ENCODE measurements at places on chromosomes 2 and 18. TPM values are rescaled to one million over a fixed set of nuclear protein-coding genes. Genes with fewer than 3 reads are reported as not detected.
A peak's percentile ranks its signal among the peaks of the same experiment; 100 is the strongest.

The UGT1A7 gene
- not detected for total RNA-seq

The C2orf78 gene
- total RNA-seq: not detected

The POTEJ gene
- not detected for total RNA-seq

The STPG4 gene
- not detected for total RNA-seq

The DAW1 gene
- 0.58 TPM for total RNA-seq

The FBXO36 gene
- 1.9 TPM for total RNA-seq

The MYO7B gene
- 1.2 TPM for total RNA-seq

The SCN9A gene
- 9.3 TPM for total RNA-seq

The BAZ2B gene
- 79.3 TPM for total RNA-seq

DNA sequence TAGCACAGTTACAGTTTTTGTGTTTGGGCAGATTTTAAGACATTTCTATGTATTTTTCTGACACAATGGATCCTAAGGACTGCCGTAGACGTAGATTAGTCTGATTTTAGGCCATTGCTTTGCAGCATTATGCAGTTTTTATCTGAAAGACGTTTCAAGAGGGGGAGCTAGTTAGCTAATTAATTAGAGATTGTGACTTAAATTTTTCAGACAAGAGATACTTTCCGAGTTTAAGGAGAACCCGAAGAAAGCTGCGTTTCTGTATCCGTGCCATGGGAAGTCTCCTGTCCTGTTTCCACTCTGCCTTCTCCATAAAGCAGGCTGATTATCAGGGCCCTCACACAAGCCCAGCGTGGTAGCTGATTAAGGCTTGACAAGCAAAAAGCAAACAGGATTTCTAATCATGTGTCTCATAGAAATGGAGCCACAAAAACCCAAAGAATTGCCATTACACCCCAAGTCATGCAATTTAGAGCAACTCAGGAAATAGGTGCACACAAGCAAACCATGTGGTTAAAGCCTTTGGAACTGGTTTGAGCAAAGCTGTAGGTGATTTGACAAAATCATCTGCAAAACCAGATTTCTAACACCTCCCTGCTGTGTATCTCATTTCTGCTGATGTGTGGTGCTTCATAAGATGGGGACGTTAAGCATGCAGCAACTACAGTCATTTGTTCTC is 808.1 kb downstream of the RNF144A start:
- DNase-seq: no peak

DNA sequence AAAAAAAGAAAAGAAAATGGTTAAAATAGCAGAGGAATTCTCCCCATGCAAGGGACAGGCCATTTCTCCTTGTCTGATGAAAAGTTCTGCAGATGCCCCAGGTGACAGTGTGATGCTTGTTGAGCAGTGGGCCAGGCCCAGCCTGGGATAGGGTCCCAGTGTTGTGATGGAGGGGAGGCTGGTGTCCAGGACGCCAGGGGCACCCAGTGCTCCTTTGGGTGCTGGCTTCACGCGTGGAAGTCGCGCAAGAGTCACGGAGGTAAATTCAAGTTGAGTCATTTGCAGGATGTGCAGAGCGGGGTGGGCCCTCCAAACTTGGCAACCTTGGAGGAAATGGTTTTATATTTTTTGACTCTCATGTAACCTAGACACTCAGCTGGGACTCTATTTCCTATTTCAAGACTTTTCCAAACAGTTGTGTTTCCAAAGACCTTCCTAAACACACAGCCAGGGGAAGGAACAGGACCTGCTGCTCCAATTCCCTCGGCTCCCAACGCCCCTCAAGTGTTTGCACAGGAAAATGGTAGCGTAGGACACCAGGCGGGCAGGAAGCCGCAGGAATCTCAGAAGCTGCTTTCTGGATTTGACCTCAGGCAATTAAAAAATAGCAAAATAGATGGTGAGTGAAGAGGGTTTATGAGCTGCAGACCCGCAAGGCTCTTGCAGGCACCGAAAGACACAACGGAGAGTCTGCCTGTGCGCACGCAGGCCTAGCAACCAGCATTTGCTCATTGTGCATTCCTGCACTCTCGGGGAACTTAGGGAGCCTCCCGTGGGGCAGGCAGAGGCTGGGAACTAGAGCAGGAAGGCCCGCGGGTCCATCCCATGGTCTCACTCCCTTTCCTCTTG is 107.1 kb upstream of the ODC1 start:
- DNase-seq: no peak

DNA sequence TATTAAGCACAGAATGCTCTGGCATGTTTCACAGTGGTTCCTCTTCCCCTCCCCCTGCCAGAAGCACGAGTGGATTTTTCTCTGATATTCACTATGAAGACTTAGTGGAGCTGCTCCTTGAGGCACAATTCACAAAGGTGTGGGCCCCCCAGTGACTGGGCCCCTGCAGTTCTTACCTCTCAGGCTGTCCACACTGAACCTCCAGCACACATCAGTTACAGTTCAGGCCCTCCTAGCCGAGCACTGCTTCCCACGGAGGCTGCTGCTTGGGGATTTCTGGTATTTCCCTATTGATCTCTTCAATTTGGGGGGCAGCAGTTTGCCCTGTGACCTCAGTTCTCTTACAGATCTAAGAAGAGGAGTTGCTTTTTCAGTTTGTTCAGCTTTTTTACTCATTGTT is 236.1 kb downstream of the SH3RF3 start:
- DNase-seq: no peak

- no peak for DNase-seq
Observed at GRCh38 chr2:228747483-228747882, 523.6 kb downstream of the PID1 start.

- no peak for DNase-seq
Observed at GRCh38 chr2:98089941-98090340, 3.0 kb downstream of the VWA3B start.

GRCh38 chr2:78486565-78486964 is 538.9 kb upstream of the REG3G start:
- no peak for DNase-seq

GRCh38 chr2:145394181-145394580 is 874.3 kb upstream of the ZEB2 start:
- DNase-seq: no peak

DNA sequence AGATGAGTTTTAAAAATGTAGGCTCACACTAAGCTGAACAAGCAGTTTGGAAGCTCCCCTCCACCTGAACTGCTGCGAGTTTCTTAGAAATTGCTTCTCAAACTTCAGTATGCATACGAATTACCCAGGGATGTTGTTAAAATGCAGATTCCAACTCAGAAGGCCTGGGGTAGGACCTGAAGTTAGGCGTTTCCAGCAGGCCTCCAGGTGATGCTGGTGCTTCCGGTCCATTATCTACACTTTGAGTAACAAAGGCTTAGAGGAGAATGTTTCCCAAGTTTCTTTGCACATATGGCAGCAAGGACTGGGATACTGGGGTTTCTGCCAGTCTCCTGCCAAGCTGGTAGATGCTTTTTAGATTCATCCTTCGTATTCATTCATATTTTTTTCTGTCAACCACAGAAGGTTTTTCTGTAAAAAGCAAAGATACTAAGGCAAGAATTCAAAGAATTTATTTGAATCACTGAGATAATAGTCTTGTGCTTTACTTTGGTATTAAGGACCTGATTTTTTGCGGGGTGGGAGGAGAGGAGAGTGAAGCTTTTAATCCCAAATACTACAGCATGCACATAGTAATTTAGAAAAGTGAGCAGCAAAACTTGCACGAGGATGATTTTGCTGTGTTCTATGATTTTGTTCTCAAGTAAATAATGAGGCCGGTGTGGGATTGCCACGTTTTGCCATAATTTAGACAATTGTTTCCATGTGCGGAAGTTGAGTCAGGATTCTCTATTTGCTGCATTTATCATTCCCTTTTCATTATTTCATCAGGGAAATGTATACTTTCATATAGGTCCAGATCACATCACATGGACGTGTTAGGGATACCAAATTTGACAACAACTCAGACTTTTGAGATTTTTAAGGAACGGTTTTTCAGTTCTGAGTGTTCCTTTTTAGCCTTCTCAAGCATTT is 137.6 kb upstream of the SPATS2L start:
- DNase-seq: no peak

DNA sequence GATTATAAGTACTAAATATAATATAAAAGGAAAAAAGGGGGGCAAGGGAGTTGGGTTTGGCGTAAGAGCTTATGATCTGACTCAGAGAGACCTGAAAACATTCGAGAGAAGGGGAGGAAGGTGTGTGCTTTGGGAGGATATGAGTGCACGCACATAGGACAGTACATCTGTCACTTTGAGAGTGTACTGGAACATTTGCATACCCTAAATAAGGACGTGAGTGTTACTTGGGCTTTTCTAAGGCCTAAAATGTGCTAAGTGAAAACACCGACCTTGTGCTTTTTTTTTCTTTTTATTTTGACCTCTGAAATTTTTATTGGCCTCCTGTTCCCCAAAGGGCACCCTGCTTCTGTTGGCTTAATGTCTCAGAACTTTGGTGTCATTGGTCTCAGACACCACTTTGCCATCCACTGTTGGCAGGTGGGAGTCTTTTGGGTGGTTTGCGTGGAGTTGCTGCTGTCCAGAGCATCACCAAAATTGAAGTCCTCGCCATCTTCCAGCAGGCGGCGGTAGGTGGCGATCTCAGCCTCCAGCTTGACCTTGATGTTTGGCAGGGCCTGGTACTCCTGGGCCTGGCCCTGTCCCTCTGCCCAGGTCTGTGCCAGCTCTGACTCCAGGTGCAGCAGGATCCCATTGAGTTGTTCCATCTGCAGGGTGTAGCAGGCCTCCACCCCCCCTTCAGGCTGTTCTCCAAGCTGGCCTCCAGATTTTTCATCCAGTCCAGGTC is 57.7 kb downstream of the CD28 start:
- no peak for DNase-seq

- no peak for DNase-seq
Observed at GRCh38 chr2:227781841-227782240, 31.8 kb upstream of the CCL20 start.

DNA sequence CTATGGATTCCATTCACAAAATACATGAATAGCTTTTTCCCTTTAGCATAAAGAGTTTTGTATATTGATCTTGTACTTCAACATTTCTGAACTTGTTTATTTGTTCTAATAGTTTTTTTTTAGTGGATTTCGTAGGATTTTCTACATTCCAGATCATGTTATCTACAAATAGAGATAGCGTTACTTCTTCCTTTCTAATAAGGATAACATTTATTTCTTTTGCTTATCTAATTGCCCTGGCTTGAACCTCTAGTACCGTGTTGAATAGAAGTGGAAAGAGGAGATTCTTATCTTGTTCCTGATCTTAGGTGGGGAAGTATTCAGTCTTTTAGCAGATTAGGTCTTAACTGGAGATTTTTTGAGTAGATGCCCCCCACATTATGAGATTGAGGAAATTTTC is 9.5 kb downstream of the UGT1A6 start:
- DNase-seq: no peak

DNA sequence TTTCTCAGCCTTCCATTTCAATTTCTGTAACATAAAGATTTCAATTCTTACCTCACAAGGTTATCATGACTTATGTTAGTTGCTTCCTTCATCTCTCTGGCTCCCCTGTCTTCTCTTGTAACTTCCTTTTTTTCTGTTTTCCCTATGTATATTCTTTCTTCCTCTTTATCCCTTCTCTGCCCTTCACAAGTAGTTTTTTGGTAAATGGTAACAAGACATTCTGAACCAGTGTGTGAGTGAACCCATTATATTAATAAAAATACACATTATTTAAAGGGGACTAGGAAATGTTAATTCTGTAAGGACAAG is 8.4 kb downstream of the ACSL3 start:
- no peak for DNase-seq

DNA sequence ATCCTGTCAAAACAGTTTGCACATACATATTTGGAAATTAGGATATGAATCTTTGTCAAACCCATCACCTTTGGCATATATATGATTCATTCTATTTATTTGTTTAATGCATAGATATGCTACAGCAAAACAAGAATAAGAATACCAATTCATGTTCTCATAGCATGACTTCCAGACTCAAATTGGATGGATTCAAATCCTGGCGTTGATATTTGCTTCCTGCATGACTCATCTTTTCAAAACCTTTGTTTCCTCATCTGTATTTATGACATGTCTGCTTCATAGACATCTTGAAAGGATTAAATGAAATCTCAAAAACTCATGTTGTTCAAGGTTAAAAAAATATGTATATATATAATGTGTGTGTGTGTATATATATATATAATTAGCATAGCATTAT is 261.3 kb downstream of the MBD5 start:
- DNase-seq: peak; percentile 25

DNA sequence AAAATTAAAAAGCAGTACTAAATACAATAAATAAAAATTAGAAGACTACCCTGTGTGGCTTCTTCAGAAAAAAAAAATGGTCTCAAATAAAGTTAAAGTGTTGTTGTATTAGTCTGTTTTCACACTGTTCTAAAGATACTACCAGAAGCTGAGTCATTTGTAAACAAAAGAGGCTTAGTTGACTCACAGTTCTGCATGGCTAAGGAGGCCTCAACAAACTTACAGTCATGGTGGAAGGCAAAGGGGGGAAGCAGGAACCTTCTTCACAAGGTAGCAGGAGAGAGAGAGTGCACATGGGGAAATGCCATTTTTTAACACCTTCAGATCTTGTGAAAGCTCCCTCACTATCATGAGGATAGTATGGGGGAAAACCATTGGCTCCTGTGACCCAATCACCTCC is 612.8 kb downstream of the RNF144A start:
- no peak for DNase-seq

GRCh38 chr2:75194184-75194868 is 5.0 kb downstream of the TACR1 start:
- DNase-seq: no peak

DNA sequence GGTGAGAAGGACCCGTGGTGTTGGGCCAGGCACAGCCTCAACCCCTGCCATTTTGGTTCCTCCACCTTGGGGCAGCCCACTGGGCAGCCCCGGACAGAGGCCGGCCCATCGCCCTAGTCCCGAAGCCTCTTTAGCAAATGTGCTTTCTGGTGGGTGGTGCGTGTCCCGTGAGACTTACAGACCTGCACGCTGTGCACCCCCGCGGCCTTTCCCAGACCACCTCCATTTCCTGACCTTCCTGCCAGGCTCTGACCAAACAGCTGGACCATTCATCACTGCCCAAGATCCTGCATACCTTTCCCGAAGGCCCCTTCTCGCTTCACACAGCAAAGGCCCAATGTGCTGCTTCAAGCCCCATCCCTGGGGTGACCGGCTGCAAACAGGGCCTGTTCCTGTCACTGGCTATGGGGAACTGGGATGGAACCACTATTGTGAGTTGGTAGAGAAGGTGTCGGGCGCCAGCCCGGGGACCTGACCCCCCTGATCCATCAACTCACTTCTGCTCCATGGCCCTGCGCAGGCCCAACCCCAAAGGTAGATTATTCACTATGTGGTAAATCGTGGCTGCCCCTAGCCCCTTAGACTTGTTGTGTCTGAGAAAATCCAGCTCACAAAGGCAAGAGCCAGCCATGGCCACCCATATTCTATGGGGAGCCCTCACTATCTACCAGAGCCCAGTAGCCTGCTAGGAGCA is 341.0 kb downstream of the EIPR1 start:
- DNase-seq: no peak

- DNase-seq: no peak
Observed at GRCh38 chr2:31205186-31205585, 12.1 kb downstream of the CAPN14 start.

Data from glomerular endothelial cell (primary cell).